ENCODE measurements at places on chromosomes 2 and 18. TPM values are rescaled to one million over a fixed set of nuclear protein-coding genes. Genes with fewer than 3 reads are reported as not detected.

The IMMT gene
- 52.5 TPM for total RNA-seq

The VSNL1 gene
- not detected for total RNA-seq

The TFCP2L1 gene
- total RNA-seq = 7.9 TPM

The EIF5B gene
- 53.8 TPM for total RNA-seq

The DUSP2 gene
- 2.6 TPM for total RNA-seq

The ITPRIPL1 gene
- total RNA-seq = 1.3 TPM

The PKDCC gene
- total RNA-seq = 109 TPM

The NLRC4 gene
- 3.3 TPM for total RNA-seq

The ITM2C gene
- total RNA-seq = 14.0 TPM

The REG3A gene
- not detected for total RNA-seq

The ADGRF3 gene
- total RNA-seq = not detected

The DSG4 gene
- total RNA-seq = not detected

The PPP1R1C gene
- total RNA-seq = 7.9 TPM

The MC5R gene
- not detected for total RNA-seq

The GAREM1 gene
- 18.1 TPM for total RNA-seq

The SERPINB4 gene
- total RNA-seq = not detected

The FAM161A gene
- total RNA-seq = 1.1 TPM

The CENPA gene
- 0.49 TPM for total RNA-seq

The ACKR3 gene
- 26.3 TPM for total RNA-seq

The POMC gene
- total RNA-seq = 10.2 TPM

The CFAP210 gene
- not detected for total RNA-seq

The SLC4A5 gene
- total RNA-seq = 5.1 TPM

The TIA1 gene
- total RNA-seq = 78.0 TPM

The CNGA3 gene
- not detected for total RNA-seq

The CKAP2L gene
- not detected for total RNA-seq
